ENCODE measurements at places on chromosomes 4 and X.

DNA sequence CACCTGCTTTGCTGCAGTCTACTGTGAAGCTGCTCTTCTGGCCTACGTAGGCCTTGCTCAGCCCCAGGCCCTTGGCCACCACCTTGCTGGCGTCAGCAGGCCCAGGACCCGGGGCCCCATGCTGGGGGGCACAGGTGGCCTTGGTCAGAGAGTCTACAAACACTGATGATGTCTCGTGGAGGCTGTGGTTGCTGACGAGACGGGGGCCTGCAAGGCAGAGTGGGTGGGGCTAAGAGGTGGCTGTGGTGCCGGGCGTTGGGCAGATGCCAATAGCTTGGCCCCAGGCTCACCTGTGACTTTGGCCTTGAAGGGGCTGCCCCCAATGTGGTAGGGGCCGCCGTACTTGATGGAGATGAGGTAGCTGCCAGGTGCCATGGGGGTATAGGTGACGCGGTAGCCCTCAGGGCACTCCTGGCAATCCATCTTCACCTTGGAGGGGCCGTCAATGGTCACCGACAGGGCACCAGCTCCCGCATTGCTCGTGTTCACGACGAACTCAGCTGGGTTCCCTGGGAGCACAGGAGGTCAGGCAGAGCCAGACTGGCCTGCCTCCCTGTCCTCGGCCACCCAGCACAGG is 25.0 kb downstream of the FLNA start:
- ATAC-seq: no peak

DNA sequence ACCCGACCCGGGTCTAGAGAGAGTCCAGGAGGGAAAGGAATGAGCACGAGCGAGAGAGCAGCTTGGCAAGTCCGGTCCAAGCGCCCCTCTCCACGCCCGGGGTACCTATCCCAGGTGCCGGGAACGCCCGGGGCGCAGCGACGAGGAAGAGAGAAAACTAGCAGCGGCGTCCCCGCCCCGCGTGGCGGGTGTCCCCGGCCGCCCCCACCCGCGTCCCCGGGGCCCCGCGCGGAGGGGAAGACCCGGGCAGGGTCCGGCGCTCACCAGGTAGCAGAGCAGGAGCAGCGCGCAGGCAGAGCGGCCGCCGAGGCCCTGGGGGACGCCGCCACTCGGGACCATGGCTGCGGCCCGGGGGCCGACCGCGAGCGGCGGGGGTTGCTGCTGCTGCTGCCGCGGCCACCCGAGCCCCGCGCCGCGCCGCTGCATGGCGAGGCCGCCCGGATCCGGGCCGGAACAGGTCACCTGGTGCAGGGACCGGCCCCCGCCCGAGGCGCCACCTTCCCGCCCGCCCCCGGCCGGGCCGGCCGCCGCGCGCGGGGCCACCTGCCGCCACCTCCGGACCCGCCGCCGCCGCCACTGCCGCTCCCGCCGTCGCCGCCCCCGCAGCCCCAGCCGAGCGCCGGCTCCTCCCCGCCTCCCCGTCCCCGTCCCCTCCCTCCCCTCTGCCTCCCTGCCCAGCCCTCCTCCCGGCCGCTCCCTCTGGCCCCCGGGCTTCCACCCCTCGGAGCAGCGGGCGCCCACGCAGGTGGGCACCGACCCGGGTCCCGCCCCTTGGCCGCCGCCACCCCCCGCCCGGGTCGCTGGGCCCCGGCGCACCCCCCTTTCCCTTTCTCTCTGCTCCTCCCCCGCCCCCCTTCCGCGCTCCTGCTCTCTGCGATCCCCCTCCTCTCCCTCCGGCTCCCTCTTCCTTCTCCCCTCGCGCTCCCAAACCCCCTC is at the start of gene SEL1L3:
Gene SEL1L3 (minus strand): TSS at position 578 of the 936 bp plus-strand sequence. CDS start 152 bp downstream, at position 426.
- peak; percentile 79 for ATAC-seq

DNA sequence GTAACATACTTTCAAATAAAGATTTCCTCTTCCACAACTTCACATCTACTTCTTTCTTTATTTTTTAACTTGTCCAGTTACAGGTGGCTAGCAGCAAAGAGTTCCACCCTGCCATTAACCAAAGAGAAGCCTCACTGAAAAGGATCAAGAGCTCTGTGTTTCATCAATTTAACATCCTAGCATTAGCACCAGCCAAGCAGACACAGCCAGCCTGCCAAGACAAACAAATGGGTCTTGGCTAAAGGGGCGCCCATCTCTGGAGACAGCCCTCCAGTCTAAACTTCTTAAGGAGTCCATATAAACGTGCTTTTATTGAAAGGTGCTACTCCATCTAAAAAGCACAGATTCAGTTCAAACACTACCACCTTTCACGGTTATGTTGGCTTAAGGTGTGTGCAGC is 105.3 kb downstream of the ADAMTS3 start:
- peak; percentile 24 for ATAC-seq

- no peak for ATAC-seq
These were observed 50.5 kb upstream of the FAM9C start for GRCh38 chrX:13094828-13095341.

DNA sequence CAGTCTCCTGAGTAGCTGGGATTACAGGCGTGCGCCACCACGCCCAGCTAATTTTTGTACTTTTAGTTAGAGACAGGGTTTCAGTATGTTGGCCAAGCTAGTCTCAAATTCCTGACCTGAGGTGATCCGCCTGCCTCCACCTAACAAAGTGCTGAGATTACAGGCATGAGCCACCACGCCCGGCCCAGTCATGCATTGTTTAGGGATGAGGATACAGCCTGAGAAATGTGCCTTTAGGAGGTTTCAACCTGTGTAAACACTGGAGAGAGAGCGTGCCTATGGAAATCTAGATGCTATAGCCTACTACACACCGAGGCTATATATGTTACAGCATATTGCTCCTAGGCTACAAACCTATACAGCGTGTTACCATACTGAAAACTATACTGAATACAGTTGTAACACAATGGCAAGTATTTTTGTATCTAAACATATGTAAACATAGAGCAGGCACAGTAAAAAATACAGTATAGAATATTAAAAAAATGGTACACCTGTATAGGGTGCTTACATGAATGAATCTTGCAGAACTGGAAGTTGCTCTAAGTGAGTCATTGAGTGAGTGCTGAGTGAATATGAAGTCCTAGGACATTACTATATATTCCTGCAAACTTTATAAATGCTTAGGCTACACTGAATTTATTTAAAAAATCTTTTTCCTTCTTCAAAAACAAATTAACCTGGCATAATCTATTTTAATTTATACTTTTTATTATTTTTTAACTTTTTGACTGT is 588.2 kb upstream of the ADGRL3 start:
- ATAC-seq: no peak

DNA sequence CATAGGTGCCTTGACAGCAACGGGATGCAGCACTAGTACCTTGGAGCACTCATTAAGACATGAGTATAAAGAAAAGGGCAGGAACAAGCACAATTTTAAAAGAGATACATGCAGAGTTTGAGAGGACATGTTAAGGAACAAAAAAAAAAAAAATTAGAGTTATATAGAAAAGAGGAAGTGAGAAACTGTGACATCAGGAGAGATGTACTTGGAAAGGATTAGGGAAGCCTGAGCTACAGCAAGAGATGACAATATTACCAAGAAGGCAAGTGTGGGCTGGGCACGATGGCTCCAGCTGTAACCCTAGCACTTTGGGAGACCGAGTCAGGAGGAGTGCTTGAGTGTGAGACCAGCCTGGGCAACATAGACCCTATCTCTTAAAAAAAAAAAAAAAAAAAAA is 37.4 kb downstream of the GPR143 start:
- ATAC-seq: no peak

- no peak for ATAC-seq
These were observed 3.2 kb downstream of the FGF16 start for GRCh38 chrX:77450415-77450814.

- no peak for ATAC-seq
These were observed 110.6 kb downstream of the MGST2 start for GRCh38 chr4:139776235-139776634.

- ATAC-seq: peak; percentile 70
These were observed 19.8 kb upstream of the BEND4 start for GRCh38 chr4:42172128-42172790.

- no peak for ATAC-seq
These were observed 241.4 kb downstream of the RASL11B start for GRCh38 chr4:53103481-53103880.

DNA sequence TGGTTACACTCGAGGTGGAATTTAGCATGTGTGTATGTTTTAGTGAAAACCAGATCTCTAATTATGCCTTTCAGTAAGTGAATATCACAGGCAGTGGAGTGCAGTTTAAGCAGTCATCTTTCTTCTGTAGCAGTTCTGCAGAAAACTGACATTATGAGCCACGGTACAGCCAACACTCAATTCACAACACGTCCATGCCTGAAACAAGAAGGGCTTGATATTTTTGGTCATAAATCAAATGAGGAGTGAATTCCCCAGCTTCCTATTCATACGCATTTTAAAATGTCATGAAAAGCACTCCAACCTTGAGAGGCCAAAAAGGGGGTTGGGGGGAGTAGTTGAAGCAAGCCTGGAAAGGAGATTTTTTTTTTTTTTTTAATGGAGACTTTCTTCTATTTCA is 316.7 kb downstream of the ARHGAP10 start:
- ATAC-seq: no peak

DNA sequence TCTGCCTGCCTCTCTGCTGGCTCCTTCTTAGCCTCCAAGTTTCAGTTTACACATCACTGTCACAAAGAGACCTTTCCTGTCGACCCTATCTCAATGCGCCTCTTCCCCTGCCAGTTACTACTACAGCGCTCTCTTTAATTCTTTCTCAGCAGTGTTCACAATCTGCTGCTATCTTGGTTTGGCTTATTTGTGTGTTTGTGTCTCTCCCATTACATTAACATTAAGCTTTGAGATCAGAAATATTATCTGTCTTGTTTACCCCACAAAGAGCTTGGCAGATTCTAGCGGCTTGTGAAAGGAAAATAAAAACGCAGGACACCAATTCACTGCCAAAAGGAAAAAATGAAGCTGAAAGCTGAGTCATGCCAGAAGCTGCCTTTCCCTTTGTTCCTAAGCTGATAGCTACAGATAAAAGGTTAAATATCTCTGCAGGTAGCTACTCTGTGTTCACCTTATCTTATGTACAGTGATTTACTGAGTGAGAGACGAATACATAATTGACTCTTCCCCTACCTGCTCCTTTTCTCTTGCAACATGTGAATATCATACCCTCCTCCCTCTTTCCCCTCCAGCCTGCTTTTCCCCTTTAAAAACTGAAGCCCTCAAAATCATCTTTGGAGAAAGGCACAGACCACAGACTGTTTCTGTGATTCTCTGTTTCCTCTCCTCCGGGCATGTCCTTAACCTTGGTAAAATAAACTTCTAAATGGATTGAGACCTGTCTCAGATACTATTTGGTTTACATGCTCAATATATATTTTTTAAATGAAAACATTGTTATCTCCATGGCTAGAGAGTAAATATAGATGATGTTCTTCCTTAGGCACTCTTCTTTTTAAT is 19.3 kb upstream of the SLC9A7 start:
- ATAC-seq: no peak

DNA sequence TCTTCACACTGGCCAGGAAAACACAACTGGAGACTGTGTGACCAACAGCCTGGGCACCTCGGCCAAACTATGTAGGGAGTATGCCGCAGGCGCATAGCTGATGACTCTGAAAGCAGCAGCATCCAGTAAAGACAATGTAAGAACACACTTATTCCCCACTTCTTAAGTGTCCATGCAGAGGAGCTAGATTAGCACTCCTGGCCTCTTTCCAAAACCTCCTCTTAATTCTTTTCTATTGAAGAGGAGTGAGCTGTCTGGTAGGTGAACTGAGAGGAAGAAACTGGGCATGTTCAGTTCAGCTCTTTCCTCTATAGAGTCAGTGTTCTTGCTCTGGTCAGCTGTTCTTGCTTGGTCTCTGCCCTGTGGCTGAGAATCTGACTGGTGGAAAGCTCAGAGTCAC is 21.1 kb downstream of the NMU start:
- ATAC-seq: no peak

GRCh38 chr4:139582044-139582443 is 26.0 kb upstream of the SETD7 start:
- ATAC-seq: no peak

- no peak for ATAC-seq
These were observed 10.9 kb upstream of the TBC1D14 start for GRCh38 chr4:6898763-6899162.

- ATAC-seq: no peak
These were observed 72.0 kb upstream of the GPRIN3 start for GRCh38 chr4:89379511-89380044.

GRCh38 chr4:34046580-34046979 is 2197.7 kb downstream of the ARAP2 start:
- peak; percentile 99 for ATAC-seq

- peak; percentile 7 for ATAC-seq
These were observed 8.4 kb downstream of the TMEM271 start for GRCh38 chr4:567457-568350.

- no peak for ATAC-seq
These were observed 392.2 kb downstream of the PPP1R2C start for GRCh38 chrX:42385730-42386129.

GRCh38 chrX:39950018-39950688 is 147.6 kb downstream of the BCOR start:
- no peak for ATAC-seq

GRCh38 chr4:7867701-7868435 is 71.8 kb downstream of the AFAP1 start:
- ATAC-seq: no peak

DNA sequence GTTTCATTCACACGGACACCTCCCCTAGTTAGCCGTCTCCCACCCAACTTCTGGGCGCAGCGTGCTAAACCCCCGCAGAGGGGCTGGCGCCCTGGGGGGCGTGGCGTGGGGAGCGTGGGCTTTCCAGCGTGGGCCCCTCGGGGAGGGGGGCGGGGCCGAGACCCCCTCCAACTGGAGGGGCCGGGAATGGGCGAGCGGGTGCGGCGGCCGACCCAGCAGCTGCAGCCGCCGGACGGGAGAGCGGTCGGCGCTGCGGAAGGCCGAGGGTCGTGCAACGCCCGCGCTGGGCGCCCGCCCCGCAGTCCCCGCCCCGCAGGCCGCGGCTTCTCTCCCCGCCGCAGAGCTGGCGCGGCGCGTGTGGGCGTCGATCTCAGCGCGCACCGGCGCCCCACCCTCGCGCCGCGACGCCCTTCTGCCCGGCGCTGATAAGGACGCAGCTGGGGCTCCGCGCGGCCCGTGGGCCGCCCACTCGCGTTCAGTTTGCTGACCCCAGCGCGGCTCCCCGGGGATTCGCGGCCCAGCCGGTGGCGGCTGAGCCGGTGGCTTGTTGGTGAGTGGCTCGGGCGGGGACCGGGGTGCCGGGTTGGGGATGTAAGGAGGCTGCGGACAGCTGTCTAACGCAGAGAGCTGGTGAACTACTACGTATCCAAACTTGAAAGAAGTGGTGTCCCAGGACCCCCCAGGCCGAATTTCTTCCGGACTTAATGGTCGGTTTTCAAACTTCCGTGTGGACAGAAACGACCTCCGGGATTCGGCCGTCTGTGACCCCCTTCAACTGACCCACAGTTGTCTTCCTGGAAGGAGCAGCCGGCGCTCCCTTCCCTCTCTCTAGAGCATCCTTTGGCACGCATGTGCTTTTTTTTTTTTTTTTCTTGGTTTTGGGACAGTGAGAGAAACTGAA is 1.5 kb downstream of the FHDC1 start:
- ATAC-seq: peak; percentile 64

- no peak for ATAC-seq
These were observed 285.9 kb downstream of the KCTD8 start for GRCh38 chr4:44162538-44163270.

DNA sequence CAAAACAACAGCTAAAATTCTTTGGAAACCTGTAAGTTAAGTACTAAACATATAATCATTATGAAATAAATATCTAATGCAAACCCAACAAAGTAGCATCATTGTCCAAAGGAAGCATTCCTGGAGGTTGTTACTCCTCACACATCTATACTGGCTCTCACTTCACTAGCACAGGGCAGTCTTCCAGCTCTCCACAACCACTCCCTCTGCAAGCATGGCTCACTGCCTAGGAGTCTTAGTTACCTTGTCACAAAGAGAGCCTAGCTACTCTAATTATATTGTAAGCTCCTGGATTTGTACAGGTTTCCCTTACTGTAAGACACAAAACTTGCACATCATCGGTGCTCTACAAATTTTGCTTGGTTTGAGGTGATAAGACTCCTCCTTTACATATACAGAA is 76.1 kb downstream of the AMMECR1 start:
- ATAC-seq: peak; percentile 74

Measured in motor neuron (in vitro differentiated cells).